Activated CD8-positive, alpha-beta memory T cell treated with anti-CD3 and anti-CD28 coated beads for 1 hour (primary cell): ENCODE measurements at places on chromosomes 11 and 22.
A peak's percentile ranks its signal among the peaks of the same experiment; 100 is the strongest.

DNA sequence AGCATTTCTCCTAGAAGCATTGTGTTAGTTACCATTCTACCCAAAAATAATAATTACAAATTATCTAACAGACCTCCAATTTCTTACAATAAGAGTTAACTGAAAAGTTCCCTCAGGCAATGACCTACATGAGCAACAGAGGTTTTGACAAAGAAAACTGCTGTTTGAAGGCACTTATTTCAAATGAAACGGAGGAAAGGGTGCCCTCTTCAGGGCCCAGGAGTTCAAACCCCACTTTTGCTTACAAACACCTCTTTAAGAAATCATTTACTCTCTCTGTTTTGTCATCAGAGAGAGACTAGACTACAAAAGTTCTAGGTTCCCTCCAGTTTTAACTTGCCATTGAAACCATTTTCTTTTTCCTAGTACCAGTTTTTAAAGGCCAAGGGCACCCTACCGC lies 56.7 kb downstream of the AMBRA1 start:
- DNase-seq: no peak

DNA sequence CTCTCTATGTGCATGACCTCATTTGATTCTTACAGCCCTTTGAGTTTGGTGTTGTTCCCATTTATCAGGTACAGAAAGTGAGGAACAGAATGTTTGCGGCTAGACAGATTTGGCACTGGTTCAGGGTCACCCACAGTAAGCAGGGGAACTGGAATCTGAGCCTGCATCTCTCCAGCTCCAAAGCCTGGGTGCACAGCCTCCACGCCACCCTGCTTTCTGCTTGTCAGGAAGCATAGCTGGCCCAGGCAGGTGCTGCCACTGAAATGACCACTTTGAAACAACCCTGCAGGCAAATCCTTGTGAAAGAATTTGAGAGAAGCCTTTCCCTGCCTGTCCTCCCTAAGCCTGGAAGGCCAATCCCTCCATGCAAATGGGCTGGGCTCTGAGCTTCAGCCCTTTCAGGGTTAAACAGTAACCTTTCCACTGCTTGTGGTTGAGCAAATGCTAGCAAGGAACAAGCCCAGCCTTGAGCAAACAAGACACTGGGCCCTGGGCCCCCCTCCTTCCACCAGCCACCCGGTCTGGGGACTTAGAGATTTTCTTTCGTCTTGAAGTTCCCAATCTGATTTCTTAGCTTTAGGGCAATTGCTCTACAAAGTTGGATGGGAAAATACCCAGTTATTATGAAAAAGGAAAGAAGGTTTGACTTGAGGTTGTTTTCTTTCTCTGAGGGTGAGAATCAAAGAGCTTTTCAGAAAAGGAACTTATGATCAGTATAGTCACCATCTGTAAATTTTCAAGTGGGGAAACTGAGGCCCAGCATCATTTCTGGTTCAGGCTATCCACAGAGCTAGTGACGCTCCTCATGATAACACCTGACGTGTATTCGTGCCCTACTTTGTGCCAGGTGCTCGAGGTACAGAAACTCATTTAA lies 19.4 kb downstream of the EHF start:
- DNase-seq: no peak

- no peak for DNase-seq
Observed at GRCh38 chr22:30282616-30283046, 6.7 kb downstream of the CASTOR1 start.

DNA sequence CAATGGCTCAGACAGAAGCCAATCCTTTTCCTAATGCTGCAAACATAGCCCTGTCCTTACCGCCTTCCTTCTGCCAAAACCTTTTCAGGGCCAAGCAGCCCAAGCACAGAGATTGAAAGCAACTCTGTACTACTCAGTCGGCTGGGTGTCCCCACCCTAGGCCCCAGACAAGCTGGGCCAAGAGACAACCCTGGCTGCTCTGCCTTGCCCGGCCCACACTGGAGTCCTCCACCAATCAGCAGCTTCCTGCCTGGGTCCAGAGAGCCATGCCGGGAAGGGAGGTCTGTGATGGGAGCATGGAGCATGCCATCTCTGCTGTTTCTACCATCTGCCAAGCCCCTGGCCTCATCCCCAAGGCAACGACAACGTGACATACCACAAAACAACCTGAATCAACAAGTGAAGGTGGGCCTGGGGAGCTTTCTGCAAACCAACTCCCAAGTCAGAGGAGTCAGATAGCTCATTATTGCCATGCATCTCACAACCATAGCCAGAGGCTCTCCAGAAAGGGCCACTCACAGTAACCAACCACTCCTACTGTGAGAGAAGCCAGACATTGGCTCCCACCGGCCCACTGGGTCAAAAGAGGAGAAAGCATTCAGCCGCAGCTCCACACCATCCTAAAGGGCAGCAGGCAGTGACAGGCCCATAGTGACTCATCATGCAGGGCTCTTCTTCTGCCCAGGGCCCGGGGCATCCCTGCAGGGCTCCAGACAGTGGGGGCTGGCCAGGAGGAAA lies 18.2 kb downstream of the PATZ1 start:
- no peak for DNase-seq

- no peak for DNase-seq
Observed at GRCh38 chr11:34478845-34479663, 34.5 kb downstream of the ELF5 start.

DNA sequence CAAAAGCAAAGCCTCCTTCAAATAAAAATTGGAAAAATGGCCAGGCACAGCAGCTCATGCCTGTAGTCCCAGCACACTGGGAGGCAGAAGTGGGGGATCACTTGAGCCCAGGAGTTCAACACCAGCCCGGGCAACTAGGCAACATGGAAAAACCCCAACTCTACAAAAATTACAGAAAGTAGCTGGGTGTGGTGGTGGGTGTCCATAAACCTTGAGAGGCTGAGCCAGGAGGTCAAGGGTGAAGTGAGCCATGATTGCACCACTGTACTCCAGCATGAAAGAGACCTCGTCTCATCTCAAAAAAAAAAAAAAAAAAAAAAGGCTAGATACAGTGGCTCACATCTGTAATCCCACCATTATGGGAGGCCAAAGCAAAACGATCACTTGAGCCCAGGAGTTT lies 22.3 kb downstream of the DDX6 start:
- no peak for DNase-seq

DNA sequence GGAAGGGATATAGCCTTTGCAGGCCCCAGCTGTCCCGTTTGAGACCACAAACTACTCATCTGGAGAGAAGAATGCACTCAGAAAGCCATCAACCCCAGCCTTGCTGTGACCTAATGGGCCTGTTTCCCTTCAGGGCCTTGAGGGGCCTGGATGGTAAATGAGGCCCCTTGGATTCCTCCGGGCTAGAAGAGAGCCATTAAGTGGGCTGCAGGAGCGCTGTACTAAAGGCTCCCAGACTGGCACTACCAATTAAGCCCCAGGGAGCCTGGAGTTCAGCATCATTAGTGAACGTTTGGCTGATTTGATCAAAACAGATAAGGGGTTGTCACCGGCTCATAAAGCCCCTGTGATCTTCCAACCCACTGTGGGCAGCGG lies 23.0 kb downstream of the CD5 start:
- DNase-seq: no peak

DNA sequence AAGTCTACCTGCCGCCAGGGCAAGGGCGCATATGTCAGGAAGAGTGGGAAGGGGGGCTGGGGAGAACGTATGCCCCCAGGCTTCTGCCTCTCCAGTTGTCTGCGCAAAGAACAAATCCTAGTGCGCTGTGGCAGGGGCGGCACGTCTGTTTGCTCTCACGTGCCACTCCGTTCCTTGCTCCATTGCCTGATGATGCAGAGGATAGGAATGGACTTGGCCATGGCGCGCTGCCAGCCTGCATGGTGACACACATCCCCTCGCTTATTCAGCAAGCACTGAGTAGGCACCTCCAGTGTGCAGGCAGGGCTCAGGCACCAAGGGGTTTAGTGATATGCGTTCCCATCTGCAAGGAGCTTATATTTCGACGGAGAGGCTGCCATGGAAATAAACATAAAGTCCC lies 45.4 kb upstream of the SLC22A12 start:
- no peak for DNase-seq

DNA sequence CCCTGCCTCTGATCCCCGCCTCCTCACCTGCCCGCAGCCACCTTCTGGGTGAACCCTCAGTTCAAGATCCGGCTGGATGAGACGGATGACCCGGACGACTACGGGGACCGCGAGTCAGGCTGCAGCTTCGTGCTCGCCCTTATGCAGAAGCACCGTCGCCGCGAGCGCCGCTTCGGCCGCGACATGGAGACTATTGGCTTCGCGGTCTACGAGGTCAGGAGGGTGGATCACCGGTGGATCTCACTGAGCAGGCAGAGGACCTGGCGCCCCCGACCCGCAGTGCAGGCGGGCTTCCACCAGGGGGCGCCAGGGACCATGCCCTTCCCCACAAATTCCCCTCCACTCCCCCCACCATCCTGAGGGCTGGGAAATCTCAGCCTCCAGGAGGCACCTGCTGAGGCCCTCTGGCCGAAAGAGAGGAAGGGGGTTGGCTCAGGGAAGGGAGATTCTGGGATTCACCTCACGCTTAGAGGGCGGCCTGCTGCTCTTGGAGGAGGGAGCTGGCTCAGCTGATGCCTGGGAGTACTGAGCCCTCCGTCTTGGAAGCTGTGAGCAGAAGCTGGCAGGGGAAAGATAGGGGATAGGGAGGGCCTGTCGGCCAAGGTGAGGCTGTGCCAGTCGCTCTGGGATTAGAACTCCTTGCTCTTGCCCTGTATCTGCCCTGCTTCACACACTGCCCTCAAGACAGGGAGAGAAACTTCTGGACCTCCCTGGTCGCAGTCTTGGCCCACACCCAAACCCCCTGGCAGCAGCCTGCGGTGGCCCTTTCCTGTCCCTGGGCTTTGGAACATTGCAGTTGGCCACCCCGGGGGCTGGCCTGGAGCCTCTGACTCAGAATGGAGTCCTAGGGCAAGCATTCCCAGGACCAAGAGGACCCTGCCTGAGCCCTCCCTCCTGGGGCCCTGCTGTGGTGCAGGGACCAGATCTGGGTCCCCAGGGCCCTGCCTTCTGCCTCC lies 23.2 kb downstream of the CAPN1 start:
- DNase-seq: peak; percentile 43

- no peak for DNase-seq
Observed at GRCh38 chr11:47551086-47551485, 1.8 kb downstream of the CELF1 start.

DNA sequence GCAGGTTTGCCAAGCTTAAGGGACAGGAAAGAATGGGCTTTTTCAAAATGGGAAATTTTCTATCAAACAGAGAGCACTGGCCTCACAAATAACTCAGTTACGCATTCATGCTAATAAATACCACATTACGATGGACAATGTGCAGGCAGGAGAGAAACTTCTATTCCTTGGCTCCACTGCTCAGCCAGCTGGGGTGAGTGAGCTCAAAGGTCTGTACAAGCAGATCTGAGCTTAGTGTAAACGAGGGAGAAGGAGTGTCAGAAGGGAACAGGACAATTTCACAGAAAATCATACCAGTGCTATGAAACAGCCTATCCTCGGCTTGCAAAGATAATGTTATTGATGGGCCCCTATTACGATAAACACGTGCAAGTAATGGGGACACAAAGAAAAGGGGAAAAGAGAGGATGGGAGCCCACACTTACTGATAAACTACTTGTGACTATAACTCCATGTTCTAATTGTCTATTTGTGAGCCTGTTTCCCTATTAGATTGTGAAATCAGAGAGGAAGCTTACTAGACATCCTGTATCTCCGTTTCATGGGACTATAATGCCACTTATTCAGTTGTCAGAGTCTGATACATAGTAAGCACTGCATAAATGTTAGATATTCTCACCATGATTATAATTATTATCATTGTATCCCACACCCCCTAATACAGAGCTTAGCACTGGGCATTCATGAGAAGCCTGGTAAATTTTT lies 46.3 kb downstream of the AMOTL1 start:
- DNase-seq: no peak

GRCh38 chr11:66459138-66459778 lies 7.4 kb upstream of the PELI3 start:
- no peak for DNase-seq

DNA sequence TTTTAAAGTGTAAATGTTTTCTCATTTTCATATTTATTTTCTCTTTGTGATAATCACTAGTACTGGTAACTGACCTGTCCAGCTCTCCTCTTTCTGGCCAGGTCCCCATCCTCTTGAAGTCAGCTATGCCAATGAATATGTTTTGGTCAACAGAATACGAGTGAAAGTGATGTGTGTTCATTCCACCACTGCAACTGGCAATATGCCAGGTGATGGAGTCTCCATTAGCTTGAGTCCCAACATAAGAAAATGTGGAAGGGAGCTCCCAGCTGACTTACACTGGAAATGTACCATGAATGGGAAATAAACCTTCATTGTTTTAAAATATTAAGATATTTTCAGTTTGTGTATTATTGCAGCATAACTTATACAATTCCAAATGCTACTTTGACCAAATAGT lies 75.8 kb downstream of the CCDC34 start:
- no peak for DNase-seq

GRCh38 chr11:118524757-118525470 lies 2.4 kb upstream of the TTC36 start:
- DNase-seq: no peak

DNA sequence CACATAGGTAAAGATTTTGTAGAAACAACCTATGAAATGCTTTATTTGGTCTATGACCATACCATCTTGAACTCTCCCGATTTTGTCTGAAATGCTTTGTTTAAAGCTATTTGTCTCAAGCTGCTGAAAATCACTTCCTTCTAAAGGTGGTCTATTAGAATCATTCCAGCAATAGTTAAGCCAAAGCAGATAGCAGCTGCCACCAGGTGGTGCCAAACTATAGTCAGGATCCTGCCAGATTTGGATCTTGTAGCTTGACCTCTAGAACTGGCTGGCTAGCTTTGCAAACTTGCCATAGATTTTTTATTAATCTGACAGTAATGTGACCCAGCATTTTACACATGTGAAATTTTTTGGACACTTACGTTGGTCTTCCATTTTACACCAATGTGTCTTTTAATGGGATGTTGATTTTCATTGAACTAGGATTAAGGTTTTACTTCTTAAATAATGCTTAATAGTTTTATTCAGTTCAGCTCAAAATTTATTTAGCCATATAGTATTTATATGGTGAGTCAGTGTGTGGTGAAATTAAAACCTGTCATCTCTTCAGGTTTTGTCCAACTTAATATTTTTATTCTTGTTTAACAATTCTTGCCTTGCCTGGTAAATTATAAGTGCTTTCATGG lies 19.7 kb downstream of the CTR9 start:
- DNase-seq: no peak

DNA sequence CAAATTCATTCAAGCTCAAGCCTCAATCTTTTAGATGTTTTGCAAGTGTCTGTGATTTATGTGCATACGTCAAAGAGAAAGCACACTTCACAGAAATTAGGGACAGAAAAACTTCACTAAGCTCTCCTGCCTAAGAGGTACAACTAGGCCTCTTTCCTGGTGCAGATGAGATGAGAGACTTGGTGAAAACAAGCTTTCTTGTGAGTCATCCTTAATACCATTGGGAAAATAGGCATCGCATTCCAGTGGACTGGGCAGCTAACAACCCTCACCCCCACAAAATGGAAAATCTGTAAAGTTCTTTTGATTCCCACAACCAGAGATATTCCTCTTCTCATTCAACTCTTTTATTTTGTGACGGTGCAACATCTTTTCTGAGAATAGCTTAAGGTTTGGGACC lies 1110.4 kb upstream of the CCDC90B start:
- no peak for DNase-seq

GRCh38 chr11:95247883-95248282 lies 16.9 kb upstream of the SESN3 start:
- DNase-seq: no peak

- no peak for DNase-seq
Observed at GRCh38 chr11:116498161-116498560, 274.6 kb downstream of the BUD13 start.

- no peak for DNase-seq
Observed at GRCh38 chr11:43376594-43376993, 17.9 kb downstream of the TTC17 start.
